ENCODE measurements at places on chromosomes 1 and 21.

DNA sequence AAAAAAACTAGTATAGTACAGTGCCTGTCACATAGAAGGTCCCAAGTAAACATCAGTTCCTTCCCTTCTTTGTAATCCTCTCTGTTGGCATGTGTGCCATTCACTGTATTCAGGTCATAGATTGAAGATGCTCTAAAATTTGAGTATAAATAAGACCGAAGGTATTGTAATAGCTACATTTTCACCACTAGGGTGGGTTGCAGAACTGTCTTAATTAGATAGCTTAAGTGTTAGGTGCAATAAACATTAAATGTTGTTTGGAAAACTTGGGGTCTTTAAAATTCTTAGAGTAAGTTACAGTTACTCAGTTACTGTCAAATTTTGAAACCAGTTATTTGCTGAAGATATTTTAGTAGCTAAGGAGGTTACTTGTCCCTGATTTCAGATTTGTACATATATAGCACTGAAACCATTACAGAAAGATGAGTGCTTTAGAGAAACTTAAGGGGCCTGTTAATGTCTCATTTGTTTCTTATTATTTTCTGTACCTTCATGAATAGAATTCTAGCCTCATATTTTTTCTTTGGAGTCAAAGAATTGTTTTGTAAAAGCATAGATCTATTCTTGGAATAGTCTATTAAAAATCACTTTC lies 24.3 kb downstream of the PER3 start:
- no peak for DNase-seq

- no peak for DNase-seq
These were observed 2.0 kb downstream of the RNF207 start for GRCh38 chr1:6207921-6208320.

DNA sequence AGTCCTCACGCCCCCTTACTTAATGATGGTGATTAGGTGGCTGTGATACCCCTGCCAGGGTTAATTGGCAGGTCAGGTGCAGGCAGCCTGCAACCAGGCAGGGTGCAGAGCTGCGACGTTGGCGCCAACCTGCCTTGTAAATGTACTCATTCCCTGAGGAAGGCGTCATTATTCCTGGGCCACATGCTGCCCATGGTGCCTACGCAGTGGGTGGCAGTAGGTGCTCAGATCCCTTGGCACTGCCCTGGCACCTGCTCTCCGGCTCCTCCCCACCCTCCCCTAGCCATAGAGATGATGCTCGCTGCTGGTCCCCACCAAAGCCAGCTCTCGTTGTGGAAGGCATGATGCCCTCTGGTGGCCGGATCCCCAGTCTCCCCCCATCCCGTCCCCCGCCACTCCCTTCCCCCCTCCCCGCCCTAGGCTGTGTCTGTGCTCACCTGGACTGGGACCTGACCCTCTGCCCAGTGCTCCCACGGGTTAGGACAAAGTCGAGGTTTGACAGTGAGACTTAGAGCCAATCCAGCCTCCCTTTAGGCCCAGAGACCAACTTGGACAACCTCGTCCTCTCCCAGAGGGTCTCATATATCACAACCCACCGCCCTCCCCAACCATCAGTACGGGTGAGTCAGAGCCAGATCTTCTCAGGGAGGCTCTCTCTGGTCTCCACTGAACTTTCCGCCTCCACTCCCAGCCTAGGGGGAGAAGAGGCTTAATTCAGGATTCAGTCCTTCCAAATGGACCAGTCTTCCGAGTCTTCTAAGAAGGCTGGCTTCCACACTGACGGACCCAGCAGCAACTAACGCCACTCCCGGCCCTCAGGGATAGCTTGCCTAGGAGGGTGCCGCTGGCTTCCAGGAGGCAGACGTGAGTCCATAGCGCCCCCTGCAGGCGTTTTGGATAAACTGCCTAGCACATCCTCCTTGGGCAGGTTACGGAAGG lies 5.7 kb downstream of the KRTCAP2 start:
- peak; percentile 93 for DNase-seq

DNA sequence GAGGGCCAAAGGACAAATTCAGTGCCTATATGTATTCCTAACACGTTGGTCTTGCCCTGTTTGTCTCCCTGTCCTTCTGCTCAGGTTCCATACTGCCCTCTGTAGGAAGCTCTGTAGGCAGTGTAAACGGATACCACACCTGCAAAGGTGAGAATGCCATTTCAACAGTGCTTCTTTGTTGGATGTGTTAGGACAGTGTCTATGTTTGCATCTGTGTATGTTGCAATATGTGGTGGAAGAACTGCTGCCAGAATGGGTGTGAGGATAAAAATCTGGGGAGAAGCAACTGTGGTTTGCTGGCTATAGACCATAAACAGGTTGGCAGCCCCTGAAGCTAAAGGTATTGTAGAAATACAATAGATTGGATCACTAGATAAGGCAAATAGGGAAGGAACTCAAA lies 113.1 kb upstream of the BMP8A start:
- DNase-seq = no peak

DNA sequence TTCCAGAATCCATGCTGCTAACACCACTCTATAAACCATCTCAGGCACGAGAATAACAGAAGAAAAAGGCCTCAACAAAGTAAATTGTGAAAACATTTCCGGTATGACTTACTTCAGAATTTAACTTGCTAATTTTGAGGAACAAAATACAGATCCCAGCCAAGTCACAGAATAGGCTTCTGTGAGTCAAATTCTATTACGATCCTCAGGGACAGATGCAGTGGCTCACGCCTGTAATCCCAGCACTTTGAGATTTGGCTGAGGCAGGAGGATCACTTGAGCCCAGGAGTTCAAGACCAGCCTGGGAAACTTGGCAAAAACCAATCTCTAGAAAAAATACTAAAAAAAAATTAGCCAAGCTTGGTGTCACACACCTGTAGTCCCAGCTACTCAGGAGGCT lies 8.8 kb upstream of the CCDC27 start:
- DNase-seq = no peak

DNA sequence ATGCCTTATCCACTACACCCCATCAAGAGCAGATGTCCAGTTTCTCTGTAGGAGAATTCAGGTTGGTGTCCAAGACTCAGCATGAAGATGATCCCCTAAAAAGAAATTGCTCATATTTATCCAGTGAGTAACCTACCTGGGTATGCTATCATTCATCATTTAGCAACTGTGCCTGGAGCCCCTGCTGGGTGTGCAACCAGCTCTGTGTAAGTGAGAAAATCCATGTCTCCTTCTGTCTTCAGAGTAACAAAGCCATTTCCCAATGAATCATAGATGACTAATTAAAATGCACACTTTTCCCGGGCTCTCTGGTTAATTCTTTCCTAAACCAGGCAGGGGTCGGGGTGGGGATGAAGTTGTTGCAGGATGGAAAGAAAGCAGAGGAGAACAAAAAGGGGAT lies 35.8 kb downstream of the OLFML3 start:
- DNase-seq = no peak

Data from activated CD4-positive, alpha-beta T cell treated with anti-CD3 and anti-CD28 coated beads for 48 hours (primary cell).